Bronchus fibroblast of lung (primary cell): ENCODE measurements at places on chromosomes 4 and X. TPM values are rescaled to one million over a fixed set of nuclear protein-coding genes. Genes with fewer than 3 reads are reported as not detected.

CCNG2 gene
- 6.4 and 8.2 TPM in 2 replicates for total RNA-seq

TCEAL3 gene
- total RNA-seq, result 12.3 and 25.6 TPM in 2 replicates

CPLX1 gene
- under 0.01 TPM in 1 of 2 replicates, not detected in the other for total RNA-seq

RHOXF2B gene
- not detected in 2 replicates for total RNA-seq

HHIP gene
- 3.0 and 3.9 TPM in 2 replicates for total RNA-seq

HSFX4 gene
- not detected in 2 replicates for total RNA-seq

CBR4 gene
- 8.5 and 11.3 TPM in 2 replicates for total RNA-seq

GPR143 gene
- 0.15 and 1.7 TPM in 2 replicates for total RNA-seq

NCBP2L gene
- total RNA-seq, result not detected in 2 replicates

ARSJ gene
- 29.6 and 32.3 TPM in 2 replicates for total RNA-seq

ARL9 gene
- total RNA-seq, result 1.0 and 1.5 TPM in 2 replicates

GPM6B gene
- 9.4 and 13.2 TPM in 2 replicates for total RNA-seq

GAGE12H gene
- total RNA-seq, result not detected in 2 replicates

L1CAM gene
- 28.6 and 30.0 TPM in 2 replicates for total RNA-seq

DAPP1 gene
- total RNA-seq, result not detected in 2 replicates

METAP1 gene
- 49.1 and 53.5 TPM in 2 replicates for total RNA-seq

KLHL13 gene
- 3.2 and 4.8 TPM in 2 replicates for total RNA-seq

RHOXF1 gene
- not detected in 2 replicates for total RNA-seq

DDIT4L gene
- 1.0 and 1.3 TPM in 2 replicates for total RNA-seq

TENM3 gene
- 18.9 and 26.4 TPM in 2 replicates for total RNA-seq

ETDB gene
- total RNA-seq, result not detected in 2 replicates

FAM184B gene
- under 0.01 TPM in 1 of 2 replicates, not detected in the other for total RNA-seq

ERAS gene
- not detected in 2 replicates for total RNA-seq

SPANXN3 gene
- total RNA-seq, result not detected in 2 replicates
